ENCODE measurements at places on chromosomes 1 and 21.

GRCh38 chr1:107794571-107794970 is 170.4 kb downstream of the VAV3 start:
- no peak for DNase-seq

GRCh38 chr1:17795081-17795809 is 40.1 kb downstream of the ACTL8 start:
- no peak for DNase-seq

- no peak for DNase-seq
Measured at GRCh38 chr1:84090447-84091245, 53.4 kb upstream of the PRKACB start.

DNA sequence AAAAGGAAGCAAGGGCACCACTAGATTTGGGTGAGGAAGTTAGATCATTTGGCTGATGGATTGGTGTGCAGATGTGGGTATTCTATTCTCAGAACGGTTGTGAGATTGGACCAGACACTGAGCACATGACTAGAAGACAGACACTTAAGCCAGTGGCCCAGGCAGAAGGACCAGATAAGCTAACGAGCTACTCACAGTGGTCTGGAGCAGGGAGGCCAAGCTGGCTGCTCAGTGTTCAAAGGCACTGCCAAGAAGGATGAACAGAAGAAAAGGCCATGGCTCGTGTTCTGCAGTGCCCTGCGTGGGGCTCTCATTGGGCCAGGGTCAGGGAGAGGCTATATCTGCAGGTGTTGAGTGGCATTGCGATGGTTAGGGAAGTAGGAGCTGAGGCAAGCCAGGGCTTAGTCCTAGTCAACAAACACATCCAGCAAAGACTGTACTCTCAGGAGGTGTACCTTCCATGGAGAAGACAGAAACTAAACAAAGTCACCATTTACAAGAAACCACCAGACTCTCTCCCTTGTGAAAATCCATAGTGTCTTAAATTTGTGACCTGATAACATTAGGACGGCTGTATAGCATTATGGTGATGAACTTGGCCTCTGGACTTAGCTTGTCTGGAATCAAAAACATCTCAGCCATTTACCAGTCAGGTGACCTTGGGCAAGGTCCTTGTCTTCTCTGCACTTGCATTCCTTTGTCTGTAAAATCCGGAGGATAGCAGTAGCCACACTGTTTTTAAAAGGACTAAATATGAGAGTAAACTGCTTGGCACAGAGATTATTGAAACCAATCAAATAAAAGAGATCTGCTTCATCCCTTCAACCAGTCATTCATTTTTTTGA is 274.5 kb downstream of the SIPA1L2 start:
- DNase-seq, result no peak

DNA sequence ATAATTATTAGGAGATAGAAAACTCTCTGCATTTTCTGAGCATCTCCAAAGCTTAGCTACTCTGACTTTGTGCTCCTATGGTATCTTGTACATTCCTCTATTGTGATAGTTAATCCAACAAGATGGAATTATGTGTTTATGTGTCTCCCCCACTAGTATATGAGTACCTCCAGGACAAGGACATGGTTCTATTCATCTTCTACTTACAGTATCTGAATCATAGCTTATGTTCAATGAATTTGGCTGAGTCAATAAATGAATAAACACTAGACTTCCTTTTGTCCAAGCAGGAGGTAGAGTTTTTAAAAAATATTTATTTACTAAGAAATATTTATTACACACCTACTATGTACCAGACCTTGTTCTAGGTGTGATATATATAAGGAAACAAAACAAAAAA is 18.4 kb upstream of the CTH start:
- no peak for DNase-seq

All from stimulated activated CD4-positive, alpha-beta T cell treated with anti-CD3 and anti-CD28 coated beads, Interleukin-2, amount 100 ng/mL, for 24 hours (primary cell).